IMR-90 (cell line): ENCODE measurements at places on chromosomes 4 and X.

- H3K4me3 ChIP-seq, result no peak overlapping the region
- H3K4me1 ChIP-seq, result peaks cover 3% of the 10 kb centered on the region
- H3K36me3 ChIP-seq, result no peaks in the 10 kb centered on the region
- no peak for DNase-seq
Observed at GRCh38 chr4:109435635-109436034, 2.0 kb downstream of the SEC24B start.

DNA sequence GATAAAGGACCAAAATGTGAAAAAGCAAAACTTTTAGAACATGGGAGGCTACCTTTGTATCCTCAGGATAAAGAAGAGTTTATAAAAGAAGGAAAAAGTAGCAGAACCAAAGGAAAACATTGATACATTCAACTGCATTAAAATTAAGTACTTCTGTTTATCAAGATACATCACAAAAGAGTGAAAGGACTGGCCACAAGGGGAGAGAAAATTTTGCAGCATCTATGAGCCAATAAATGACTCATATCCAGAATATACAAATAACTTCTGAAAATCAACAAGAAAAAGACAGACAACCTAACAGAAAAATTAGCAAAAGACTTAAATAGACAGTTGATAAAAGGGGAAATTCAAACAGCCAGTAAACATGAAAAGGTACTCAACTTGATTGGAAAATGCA is 177.1 kb downstream of the RBMX2 start:
- H3K27me3 ChIP-seq, result peaks cover 2% of the 10 kb centered on the region; the same call in 1 of the 2 replicates
- DNase-seq, result no peak
- H3K27ac ChIP-seq, result no peak overlapping the region
- H3K4me3 ChIP-seq, result no peak overlapping the region
- H3K36me3 ChIP-seq, result no peaks in the 10 kb centered on the region

GRCh38 chr4:75948822-75949444 is 8.1 kb upstream of the NAAA start:
- no peaks in the 10 kb centered on the region for H3K27me3 ChIP-seq
- DNase-seq, result no peak
- no peak overlapping the region for H3K4me3 ChIP-seq
- peaks cover 21% of the 10 kb centered on the region for H3K36me3 ChIP-seq
- no peaks in the 10 kb centered on the region; the same call in 1 of the 2 replicates for H3K4me1 ChIP-seq
- H3K27ac ChIP-seq, result no peak overlapping the region

GRCh38 chrX:24113181-24113580 is 36.3 kb upstream of the ZFX start:
- 0 out of 2 replicates have a peak, but pooled peaks cover 1% of the 10 kb centered on the region for H3K27me3 ChIP-seq
- H3K27ac ChIP-seq, result no peak overlapping the region
- H3K4me3 ChIP-seq, result no peak overlapping the region

DNA sequence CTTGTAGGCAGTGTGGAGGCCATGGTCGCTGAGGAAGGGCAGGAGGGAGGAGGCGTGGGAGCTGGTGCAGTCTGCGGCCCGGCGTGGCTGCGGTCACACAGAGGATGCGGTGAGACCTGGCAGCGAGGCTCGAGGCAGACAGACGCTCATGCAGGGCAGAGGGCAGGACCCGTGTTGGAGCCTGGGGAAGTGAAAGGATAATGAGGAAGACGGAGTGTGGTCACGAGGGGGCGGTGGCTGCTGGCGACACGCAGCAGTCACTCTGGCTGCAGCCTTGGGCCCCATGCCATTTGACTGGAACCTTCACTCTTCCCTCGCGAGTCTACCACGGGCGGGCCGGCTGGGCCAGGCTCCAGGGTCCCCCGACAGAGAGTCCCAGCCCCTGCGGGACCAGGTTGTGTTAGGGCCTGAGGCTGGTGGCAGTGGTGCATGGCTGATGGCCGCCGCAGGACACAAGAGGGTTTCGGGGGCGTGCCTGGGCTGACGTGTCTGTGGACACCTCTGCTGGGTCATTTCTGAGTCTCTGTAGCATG is 68.8 kb upstream of the HGFAC start:
- H3K27me3 ChIP-seq, result no peaks in the 10 kb centered on the region
- H3K4me1 ChIP-seq, result peaks cover 22% of the 10 kb centered on the region
- H3K27ac ChIP-seq, result no peak overlapping the region
- no peak overlapping the region for H3K4me3 ChIP-seq

DNA sequence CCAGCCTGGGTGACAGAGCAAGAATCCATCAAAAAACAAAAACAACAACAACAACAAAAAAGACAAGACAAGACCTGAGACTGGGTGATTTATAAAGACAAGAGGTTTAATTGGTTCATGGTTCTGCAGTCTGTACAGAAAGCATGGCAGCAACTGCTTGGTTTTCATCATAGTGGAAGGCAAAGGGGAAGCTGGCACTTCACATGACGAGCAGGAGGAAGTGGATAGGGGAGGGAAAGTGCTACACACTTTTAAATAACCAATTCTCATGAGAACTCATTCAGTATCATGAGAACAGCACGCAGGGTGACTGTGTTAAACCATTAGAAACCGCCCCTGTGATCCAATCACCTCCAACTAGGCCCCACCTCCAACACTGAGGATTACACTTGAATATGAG is 28.4 kb upstream of the SLC10A7 start:
- no peaks in the 10 kb centered on the region for H3K27me3 ChIP-seq
- no peak overlapping the region for H3K27ac ChIP-seq
- no peak overlapping the region for H3K4me3 ChIP-seq

GRCh38 chr4:80710748-80711451 is 319.6 kb upstream of the BMP3 start:
- no peaks in the 10 kb centered on the region for H3K36me3 ChIP-seq
- H3K27ac ChIP-seq, result no peak overlapping the region
- H3K4me1 ChIP-seq, result no peaks in the 10 kb centered on the region

DNA sequence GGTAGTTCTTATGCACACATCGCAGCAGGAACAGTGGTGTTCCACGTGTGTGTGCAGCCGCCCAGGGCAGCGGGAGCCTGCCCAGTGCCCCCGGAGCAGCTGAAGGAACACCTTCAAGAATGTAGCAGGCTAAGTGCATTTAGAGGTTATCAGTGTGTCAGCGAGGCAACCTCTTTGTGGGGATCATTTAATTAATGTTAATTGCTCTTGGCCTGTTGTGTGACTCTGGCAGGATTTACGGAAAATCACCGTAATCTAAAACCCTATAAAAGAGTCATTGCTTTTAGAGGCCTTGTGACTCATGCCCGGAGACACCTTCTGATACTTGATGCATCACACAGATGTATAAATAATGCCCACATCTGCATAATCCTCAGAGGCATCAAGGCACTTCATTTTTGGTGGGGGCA is 47.3 kb upstream of the GATB start:
- no peak overlapping the region for H3K27ac ChIP-seq
- no peaks in the 10 kb centered on the region for H3K36me3 ChIP-seq
- DNase-seq, result peak; percentile 31
- peaks cover 10% of the 10 kb centered on the region for H3K4me1 ChIP-seq
- H3K4me3 ChIP-seq, result no peak overlapping the region
- no peaks in the 10 kb centered on the region for H3K27me3 ChIP-seq

- H3K4me3 ChIP-seq, result no peak overlapping the region
- DNase-seq, result peak; percentile 31
- H3K27ac ChIP-seq, result no peak overlapping the region
- H3K4me1 ChIP-seq, result no peaks in the 10 kb centered on the region
- H3K27me3 ChIP-seq, result peaks cover 10% of the 10 kb centered on the region
Observed at GRCh38 chrX:109472939-109473735, 8.7 kb downstream of the GUCY2F start.

- H3K4me1 ChIP-seq, result peaks cover 10% of the 10 kb centered on the region
- no peaks in the 10 kb centered on the region for H3K27me3 ChIP-seq
- H3K36me3 ChIP-seq, result no peaks in the 10 kb centered on the region
- no peak overlapping the region for H3K27ac ChIP-seq
- H3K4me3 ChIP-seq, result no peak overlapping the region
- DNase-seq, result no peak
Observed at GRCh38 chrX:150205011-150205410, 158.1 kb upstream of the MAMLD1 start.

DNA sequence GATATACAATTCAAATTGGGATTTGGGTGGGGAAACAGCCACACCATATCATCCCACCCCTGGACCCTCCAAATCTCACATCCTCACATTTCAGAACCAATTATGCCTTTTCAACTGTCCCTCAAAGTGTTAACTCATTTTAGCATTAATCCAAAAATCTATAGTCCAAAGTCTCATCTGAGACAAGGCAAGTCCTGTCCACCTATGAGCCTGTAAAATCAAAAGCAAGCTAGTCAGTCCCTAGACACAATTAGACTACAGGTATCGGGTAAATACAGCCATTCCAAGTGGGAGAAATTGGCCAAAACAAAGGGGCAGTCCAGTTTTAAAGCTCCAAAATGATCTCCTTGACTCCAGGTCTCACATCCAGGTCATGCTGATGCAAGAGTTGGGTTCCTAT is 128.0 kb downstream of the NBDY start:
- no peak for DNase-seq
- H3K4me3 ChIP-seq, result no peak overlapping the region
- no peaks in the 10 kb centered on the region for H3K4me1 ChIP-seq
- no peaks in the 10 kb centered on the region for H3K36me3 ChIP-seq
- H3K27me3 ChIP-seq, result no peaks in the 10 kb centered on the region; the same call in none of the 2 replicates

DNA sequence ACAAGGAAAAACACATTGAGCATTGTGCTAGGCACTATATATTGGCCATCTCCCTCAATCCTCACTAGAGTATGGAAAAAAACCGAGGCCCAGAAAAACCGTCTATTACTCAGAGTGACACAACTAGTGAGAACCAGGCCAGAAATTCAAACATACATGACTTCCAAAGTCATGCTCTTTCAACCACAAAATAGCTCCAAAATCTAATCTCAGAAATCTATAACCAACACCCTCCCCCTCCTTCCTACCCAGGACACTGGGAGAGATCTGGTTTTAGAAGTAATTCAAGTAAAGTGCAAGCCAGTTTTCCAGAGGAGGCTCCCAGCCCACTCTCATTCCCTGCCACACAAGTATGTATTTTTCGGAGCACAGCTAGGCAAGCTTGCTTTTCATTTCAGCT is 7.6 kb downstream of the HS3ST1 start:
- no peaks in the 10 kb centered on the region for H3K36me3 ChIP-seq
- no peak for DNase-seq
- H3K4me3 ChIP-seq, result no peak overlapping the region

- H3K4me1 ChIP-seq, result no peaks in the 10 kb centered on the region
- no peak for DNase-seq
- H3K27me3 ChIP-seq, result no peaks in the 10 kb centered on the region
Observed at GRCh38 chr4:6043843-6044242, 25.6 kb upstream of the C4orf50 start.

- H3K4me1 ChIP-seq, result peaks cover 3% of the 10 kb centered on the region; the same call in 1 of the 2 replicates
- H3K36me3 ChIP-seq, result no peaks in the 10 kb centered on the region
- no peaks in the 10 kb centered on the region; the same call in 1 of the 2 replicates for H3K27me3 ChIP-seq
Observed at GRCh38 chr4:30948653-30949052, 228.5 kb downstream of the PCDH7 start.

DNA sequence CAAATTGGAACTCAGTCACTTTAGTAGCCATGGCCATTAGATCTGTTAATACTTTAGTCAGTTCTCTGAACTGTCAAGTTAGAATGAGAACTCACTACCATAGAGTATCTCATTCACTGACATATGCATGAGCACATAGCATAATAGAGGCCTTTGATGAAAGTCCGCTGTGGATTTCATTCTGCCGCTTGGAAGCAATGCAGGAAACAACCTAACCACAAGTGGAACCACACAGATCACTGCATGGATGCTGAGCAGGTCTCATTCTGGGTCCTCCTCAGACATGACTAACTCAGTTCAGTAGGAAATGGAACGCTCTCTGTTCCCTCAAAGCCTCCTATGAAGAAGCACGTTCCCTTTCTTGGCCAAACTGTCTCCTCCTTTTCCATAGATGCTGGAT is 1624.8 kb upstream of the TENM3 start:
- H3K4me3 ChIP-seq, result no peak overlapping the region
- no peak overlapping the region for H3K27ac ChIP-seq
- H3K36me3 ChIP-seq, result no peaks in the 10 kb centered on the region
- DNase-seq, result no peak
- no peaks in the 10 kb centered on the region for H3K27me3 ChIP-seq

DNA sequence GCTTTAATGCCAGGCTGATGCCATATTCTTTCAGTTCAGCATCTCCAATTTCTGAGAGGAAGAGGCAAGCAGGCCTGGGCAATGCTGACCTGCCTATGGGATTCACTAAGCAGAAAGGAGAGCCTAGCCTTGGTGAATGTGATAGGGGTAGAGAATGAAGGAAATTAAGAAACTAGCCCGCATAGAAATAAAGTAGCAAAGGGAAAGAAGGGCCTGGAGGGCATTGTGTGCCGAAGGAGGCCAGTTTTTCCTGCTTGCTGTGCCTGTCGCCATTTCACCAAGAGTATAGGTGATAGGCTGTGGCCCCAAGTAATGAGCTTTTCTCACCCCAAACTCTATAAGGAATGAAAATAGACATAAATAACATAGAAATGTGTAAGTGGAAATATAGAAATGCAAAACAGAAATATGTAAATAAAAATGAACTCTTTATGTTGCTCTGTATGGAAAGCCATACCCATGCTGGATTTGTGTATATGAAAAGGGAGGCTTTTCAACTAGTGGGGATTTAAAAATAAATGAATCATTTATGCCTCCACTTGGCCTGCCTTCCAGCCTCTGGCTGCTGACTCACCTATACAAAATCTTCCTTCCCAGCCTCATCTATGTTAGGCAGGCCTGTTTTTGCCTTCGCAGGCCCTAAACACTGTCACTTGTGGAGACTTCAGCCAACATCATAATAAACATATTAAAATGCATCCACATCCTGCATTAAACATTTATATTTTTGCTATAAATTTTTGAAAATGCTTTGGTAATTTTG is 5.1 kb upstream of the OCRL start:
- no peaks in the 10 kb centered on the region for H3K36me3 ChIP-seq
- no peak overlapping the region for H3K4me3 ChIP-seq
- peak; percentile 60 for DNase-seq
- no peaks in the 10 kb centered on the region; the same call in 1 of the 2 replicates for H3K4me1 ChIP-seq

- no peak overlapping the region for H3K27ac ChIP-seq
- H3K27me3 ChIP-seq, result peaks cover 15% of the 10 kb centered on the region
- no peak for DNase-seq
- H3K36me3 ChIP-seq, result no peaks in the 10 kb centered on the region
Observed at GRCh38 chr4:8332891-8333331, 63.4 kb downstream of the HTRA3 start.

DNA sequence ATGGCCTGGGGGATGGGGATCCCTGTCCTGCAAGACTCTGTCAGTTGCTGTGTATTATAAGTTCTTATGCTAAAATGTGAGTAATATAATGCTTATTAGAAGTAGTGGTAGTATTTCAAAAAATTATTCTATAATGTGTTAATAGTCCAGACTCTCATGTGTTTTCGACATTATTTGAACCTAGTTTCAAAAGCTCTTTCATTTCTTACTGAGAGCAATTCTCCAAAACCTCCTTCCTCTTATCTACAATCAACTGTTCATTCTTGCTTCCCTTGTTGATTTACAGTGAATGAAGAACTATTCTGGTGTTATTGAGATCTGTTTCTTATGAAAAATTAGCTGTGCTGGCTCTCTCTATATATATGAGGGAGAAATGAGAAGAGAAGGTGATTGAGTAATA is 32.9 kb upstream of the PTPN13 start:
- no peak for DNase-seq
- no peak overlapping the region for H3K4me3 ChIP-seq
- H3K27ac ChIP-seq, result no peak overlapping the region
- no peaks in the 10 kb centered on the region for H3K27me3 ChIP-seq
- no peaks in the 10 kb centered on the region for H3K36me3 ChIP-seq
